Caudate nucleus (tissue), 63 donors: ENCODE measurements at places on chromosomes 1 and 21.

DNA sequence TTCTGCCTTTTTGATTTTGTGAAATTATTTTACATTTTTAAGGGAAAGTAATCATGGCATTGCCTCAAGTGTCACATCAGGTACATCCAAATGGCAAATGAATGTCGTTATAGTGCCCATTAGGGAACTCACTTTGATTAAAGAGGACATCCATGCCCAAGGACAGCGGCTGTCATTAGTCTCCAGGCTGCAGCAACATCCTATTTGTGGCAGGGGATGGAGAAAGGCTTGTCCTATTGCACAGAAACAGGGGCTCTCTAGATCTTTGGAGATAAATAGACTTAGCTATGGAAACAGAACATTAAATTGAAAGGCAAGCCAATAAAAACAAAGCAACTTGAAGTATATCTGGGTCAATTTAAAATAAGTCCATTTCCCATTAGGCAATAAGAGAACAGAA, 439.3 kb downstream of the NEGR1 start:
- no peak for DNase-seq

GRCh38 chr21:29508301-29508700, 209.6 kb downstream of the BACH1 start:
- DNase-seq: no peak

DNA sequence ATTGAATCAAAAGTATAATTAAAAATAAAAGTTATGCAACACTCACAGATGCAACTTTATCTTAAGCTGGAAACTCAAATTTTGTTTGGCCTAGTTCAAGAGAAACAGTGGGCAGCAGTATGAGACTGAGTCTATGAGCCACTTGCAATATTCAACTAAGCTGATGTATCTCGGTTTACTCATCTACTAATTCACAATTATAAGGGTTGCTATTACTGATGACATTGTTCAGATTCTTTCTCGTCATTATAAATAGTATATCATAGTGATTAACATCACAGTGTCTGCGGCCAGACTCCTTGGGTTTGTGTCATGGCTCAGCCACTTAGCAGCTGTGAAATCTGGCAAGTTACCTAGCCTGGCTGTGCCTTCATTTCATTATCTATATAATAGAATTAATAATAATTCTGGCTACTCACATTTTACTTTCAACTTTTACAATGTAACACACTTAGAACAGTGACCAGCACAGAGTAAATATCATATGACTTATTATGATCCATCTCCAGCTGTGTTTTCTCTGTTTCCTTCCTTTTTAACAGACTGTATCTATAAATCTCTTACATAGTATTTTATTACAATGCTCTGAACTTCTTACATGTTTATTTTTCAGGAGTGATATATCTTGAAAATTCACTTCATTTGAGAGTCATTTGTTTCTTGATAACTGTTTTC, 194.3 kb upstream of the RGS18 start:
- DNase-seq: no peak

DNA sequence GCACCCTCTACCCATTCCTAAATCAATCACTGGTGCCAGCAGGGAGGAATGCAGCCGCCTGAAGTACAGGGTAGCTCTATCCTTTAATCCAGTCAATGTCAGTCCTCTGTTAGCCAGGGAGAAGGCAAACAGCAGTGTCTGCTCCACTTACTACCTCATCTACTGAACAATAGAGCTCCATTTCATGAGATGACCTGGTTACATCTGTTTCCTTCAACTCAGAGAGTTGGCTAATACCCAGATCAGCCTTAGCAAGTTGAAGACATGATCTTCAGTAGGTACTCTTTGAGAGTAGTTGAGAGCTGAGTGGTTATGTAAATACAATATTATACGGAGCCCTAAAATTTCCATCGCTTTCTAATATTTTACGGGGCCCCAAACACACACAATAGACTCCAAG, 46.1 kb upstream of the CD34 start:
- no peak for DNase-seq

- DNase-seq: no peak
These were observed 107.4 kb downstream of the LEPR start for GRCh38 chr1:65527707-65528503.

- no peak for DNase-seq
These were observed 14.8 kb upstream of the S1PR1 start for GRCh38 chr1:101221945-101222429.

DNA sequence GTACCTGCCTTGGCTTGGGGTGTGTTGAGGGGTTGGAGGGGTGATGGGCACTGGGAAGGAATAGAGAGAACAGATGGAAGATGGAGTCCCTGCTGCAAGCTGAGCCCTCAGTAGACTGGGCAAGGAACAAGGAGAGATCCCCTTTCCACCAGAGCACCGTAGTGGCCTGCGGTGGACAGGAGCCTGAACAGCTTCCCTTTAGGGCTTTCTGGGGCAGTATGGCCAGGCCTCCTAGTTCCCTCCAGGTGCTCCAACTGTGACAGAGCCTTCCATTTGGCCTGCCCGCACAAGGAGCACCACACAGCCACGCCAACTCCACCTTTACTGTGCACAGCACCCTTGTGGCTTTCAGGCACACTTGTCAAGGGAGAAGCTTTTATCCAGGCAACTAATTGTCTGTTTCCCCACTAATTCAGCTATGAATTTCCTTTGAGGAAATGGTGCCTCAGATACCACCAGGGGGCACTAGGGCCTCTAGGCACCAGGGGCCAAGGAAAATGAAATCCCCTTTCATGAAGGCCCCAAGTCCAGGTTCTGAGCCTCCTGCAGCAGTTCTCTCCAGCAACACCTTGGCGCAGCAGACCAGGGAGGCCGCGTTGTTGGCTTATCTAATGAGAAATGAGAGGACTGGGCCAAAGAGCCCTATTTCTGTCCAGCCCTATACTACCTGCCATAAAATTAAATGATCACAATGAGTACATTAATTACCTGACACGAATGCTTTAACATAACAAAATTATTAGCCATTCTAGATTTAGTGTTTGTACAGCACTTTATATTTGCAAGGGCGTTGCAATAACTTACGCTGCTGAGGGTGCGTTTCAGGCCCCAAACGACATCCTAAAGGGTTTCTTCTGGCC, 23.1 kb upstream of the ERI3 start:
- DNase-seq: no peak

DNA sequence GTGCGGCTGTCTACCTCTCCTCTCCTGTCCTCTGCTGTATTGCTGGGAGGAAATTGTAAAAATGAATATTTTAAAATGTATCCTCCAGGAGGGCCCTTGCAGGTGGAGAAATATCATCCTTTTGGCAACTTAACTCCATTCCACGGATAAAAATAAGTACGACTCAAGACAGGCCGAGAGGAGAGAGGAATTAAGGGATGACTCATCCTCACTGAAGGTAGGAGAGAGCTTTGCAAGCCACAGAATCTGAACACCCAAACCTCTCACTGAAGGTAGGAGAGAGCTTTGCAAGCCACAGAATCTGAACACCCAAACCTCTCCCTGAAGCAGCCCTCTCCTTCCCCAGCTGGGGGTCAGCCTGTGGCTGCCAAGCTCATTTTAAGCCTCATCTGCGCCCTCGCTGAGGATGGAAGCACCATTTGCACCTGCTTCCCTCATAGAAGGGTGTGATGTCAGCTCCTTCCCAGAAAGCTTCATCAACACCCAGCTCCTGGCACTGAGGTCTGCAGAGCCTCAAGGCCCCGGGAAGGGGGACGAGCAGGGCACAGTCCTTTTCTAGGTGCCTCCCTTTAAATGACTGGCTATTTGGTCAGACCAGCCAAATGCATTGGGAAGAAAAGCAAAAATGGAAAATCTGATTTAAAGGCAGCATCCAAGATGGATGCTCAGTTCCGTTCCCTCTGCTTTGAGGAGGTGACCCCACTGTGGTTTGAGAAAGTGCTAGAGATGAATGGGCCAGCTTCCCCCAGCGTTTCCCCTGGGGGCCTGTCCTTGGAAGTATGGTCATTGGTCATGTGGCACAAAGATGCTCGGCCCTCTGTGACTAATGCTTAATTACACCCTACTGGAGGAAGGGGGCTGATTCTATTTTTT, 12.9 kb upstream of the SELENON start:
- no peak for DNase-seq

GRCh38 chr21:25806060-25806459, 71.3 kb downstream of the GABPA start:
- no peak for DNase-seq

DNA sequence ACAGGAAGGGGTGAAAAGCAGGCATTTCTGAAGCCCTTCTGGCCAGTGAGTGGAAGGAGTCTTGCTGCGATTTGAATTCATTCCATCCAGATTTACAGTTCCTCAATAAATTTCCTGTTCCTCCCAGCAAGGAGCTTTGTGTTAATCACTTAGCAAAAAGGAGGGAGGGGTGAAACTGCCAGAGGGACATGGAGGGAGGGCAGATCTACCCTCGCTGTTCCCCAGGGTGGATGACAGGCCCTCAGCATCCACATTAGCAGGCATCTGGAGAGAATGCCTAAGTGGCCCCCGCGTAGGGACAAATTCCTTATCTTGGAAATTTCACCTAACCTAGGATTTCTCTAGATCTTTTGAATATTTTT, 1.2 kb downstream of the ETV3 start:
- DNase-seq: no peak
